T-helper 2 cell (primary cell): ENCODE measurements at places on chromosomes 2 and 18.
A peak's percentile ranks its signal among the peaks of the same experiment; 100 is the strongest.

DNA sequence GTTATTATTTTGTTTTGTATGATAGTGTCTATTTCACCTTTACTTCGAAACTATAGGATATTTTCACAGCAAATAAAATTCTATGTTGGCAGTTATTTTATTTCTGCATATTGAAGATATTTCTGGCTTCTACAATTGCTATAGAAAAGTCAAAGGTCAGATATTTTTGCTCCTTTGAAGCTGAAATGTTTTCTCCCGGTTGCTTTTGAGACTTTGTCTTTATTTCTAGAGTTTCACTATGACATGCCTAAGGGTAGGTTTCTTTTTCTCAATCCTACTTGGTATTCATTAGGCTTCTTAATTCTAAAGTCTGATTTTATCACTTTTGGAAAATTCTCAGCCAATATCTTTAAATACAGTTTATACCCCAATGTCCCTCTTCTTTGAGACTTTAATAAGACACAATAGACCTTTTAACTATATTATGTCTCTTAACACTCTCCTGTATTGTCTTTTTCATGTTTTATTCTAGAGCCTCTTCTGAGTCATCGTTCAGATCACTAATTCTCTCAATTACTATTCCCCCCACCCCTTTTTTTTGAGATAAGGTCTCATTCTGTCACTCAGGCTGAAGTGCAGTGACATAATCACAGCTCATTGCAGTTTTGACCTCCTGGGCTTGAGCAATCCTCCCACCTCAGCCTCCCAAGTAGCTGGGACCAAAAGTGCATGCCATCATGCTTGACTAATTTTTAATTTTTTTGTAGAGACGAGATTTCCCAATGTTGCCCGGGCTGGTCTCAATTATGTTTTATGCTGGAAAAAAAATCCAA is 50.5 kb downstream of the USP37 start:
- DNase-seq: no peak

- DNase-seq: no peak
These were observed 58.2 kb upstream of the ZEB2 start for GRCh38 chr2:144578099-144578498.

DNA sequence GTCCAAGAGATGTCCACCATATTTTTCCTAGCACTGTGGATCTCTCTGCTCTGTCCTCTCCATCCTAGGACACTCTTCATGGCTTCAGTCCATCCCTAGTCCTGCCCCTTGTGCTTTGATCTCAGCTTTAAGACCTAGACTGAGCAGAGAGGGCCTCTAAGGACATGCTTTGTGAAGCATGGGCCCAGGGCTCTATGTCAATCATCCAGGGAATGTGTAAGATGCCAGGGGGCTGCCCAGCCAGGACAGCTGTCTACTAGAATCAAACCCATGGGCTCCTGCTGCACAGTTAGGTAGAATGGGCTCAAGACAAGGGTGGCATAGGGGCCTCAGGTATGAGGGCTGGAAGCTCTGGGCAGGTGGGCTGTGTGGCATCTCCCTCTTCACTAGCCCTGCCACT is 24.9 kb downstream of the TET3 start:
- no peak for DNase-seq

GRCh38 chr2:218981390-218981880 is 3.5 kb downstream of the FEV start:
- no peak for DNase-seq

- no peak for DNase-seq
These were observed 29.7 kb downstream of the INPP5D start for GRCh38 chr2:233089851-233090250.

- DNase-seq: no peak
These were observed 570.1 kb upstream of the SYT4 start for GRCh38 chr18:43847164-43848091.

DNA sequence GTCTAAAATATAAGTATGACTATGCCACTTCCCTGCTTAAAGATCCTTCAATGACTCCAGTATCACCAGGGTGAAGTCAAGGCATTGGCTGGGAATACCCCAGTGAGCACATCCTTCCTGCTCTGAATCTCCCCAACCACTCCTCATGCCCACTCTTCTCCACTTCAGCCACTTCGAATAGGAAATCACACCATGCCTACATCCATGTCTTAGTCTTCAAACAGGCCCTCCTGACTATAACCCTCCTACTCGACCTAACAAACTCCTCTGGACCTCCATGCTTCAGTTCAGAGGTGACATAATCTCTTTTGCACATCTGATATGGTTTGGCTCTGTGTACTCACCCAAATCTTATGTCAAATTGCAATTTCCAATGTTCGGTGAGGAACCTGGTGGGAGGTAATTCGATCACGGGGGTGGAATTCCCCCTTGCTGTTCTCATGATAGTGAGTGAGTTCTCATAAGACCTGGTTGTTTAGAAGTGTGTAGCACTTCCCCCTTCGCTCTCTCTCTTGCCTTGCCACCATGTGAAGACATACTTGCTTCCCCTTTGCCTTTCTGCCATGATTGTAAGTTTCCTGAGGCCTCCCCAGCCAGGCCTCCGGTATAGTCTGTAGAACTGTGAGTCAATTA is 87.8 kb upstream of the TFCP2L1 start:
- DNase-seq: no peak

GRCh38 chr18:2424420-2424819 is 146.9 kb downstream of the METTL4 start:
- DNase-seq: no peak

DNA sequence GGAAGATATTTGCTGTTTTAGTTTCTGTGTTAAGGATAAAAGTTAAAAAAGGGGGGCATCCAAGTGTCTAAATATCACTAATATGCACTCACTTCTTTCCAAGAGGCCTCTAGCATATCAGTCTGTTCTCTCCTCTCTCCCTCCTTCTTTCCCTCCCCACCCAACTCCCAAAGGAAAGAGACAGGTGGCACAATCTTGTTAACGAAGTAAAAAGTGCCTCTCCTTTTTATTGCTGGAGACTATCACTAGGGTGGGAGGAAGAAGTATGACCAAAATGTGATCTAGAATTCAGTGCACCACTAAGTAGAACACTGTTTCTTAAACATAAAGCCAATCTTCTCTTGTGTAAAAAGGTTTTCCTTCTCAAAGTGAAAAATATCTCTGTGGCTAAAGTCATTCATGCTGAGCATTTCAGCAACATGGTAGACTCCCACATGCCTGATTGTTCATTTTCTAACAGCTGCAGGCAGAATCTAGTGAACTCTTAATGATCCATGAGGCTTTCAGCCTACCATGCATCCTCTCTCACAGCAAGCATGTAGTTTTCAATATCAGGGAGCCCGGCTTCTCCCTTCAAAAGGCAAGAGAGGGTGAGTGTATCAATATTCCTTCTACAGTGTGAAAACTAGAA is 39.5 kb downstream of the RNU4ATAC start:
- no peak for DNase-seq

DNA sequence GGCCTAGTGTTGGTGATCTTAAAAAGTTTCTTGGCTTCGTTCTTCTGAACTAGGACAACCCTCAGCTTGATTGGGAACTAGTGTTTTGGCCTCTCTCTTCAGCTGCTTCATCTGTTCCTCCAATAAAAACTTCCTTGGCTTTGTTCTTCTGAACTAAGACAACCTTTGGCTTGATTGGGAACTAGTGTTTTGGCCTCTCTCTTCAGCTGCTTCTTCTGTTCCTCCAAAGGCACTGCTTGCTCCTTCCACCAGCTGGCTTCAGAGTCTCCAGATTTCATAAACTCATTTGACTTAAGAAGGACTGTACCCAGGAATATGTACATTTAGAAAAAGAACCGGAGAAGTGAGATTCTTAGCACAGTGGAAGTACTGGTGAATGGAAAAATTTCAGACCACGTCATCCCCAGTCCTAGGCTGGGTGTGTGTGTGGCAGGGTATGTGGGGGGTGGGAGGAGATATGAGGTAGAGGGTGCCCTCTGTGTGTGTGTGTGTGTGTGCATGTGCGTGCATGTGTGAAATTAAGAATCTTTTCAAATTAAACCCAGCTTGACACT is 20.4 kb downstream of the IL1R2 start:
- no peak for DNase-seq

GRCh38 chr2:27796791-27797765 is 25.6 kb downstream of the MRPL33 start:
- DNase-seq: no peak

GRCh38 chr2:39216346-39217191 is 27.2 kb downstream of the CDKL4 start:
- peak; percentile 25 for DNase-seq

DNA sequence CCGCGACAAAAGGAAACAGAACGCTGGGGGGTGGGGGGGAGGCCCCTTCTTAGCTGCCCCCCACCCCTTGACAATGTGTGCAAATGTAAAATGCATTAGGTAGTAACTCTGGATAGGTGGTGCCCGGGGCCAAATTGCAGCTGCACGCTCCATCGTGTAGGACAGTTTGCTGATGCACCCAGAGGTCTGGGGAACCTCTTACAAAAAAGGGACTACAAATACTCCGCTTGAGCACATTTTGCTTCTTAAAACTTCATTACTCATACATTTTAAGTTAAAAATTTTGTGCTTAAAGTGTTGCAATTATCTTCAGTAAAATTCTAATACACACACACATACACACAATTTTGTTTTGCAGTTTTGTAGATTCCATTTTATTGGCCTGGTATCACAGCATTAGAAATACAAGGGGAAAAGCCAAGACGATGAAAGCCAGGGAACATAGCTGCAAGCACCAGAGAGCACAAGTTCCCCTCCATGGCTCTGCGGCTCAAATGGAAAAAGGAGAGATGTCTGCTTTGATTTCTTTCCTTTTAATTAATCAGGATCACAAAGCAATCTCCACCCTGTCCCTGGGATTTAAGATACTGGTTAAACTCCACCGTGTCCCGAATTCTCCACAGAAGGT is 582.1 kb downstream of the ZEB2 start:
- no peak for DNase-seq

DNA sequence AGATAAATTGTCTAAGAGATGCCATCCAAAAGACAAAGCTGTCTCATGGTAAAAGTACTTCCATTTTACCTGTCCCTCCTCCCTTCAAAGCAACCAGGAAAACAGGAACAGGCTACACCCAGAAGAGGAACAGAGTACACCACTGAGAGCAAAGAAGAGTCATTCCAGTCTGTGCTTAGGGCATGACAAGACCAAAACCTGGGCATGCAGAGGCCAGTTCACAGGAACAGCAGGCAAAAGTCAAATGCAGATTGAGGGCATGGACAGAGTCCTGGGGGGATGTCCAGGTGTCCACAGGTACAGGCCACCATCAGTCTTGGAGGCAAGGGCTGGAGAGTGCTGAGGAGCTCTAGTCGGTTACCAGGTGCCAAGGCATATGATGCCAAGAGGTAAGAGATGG is 23.7 kb downstream of the PLEK start:
- no peak for DNase-seq

DNA sequence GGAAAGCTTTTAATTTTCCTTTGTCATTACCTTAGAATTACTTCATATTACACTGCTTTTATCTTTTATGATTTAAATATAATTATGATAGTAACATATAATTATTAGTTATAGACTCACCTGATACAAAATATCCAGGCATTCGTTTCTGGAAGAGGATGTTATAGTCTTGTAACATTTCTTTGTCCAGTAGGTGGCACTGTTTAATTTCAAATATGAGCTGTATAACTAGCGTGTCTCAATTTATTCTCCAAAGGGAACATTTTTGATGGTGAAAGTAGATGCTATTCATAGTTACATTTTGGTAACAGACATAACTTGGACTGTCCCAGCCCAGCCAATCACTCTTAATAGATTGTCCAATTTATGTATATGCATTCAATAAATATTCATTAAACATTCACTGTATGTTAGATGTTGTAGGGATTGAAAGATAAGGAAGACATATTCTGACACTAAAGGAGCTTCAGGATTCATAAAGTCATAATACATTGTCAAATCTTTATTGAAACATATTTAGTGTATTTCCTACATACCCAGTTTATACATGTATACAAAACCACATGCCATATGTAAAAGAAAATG is 19.2 kb downstream of the DAW1 start:
- DNase-seq: no peak

GRCh38 chr2:50611351-50611871 is 420.5 kb downstream of the NRXN1 start:
- DNase-seq: no peak

DNA sequence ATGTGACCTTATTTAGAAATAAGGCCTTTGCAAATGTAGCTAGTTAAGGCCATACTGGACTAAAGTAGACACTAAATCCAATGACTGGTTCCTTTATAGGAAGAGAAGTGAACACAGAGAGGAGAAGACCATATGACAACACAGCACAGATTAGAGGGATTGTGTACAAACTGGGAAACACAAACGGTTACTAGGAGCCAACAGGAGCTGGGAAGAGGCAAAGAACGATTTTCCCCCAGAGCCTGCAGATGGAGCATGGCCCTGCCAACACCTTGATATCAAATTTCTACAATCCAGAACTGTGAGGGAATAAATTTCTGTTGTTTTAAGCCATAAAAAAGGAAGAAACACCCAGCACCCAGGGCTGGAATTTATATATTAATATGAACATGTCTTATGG is 38.7 kb upstream of the COL5A2 start:
- no peak for DNase-seq

DNA sequence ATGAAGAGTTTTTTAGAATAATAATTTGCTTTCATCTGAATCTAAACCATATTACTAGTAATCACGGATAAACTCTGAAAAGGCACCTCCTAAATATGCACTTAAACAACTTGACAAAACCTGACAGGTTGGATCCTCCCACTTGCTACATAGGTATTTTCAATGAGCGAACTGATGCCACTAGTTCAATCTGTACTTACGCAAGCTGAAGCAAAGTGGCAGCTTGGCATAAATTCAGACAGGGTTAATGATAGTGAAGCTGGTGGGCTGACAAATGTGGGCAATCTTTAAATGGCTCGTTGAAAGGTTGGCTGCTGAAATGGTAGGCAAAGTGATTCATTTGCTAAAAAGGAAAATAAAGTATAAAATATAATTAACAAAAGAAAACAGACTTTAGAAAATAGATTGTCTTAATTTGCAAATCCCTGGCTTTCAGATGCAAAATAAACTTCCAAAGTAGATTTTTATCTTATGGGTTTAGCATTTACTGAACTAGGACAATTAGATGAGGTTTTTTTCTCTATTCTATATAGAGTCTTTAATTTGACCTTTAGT is 1713.5 kb upstream of the SLC39A10 start:
- no peak for DNase-seq

DNA sequence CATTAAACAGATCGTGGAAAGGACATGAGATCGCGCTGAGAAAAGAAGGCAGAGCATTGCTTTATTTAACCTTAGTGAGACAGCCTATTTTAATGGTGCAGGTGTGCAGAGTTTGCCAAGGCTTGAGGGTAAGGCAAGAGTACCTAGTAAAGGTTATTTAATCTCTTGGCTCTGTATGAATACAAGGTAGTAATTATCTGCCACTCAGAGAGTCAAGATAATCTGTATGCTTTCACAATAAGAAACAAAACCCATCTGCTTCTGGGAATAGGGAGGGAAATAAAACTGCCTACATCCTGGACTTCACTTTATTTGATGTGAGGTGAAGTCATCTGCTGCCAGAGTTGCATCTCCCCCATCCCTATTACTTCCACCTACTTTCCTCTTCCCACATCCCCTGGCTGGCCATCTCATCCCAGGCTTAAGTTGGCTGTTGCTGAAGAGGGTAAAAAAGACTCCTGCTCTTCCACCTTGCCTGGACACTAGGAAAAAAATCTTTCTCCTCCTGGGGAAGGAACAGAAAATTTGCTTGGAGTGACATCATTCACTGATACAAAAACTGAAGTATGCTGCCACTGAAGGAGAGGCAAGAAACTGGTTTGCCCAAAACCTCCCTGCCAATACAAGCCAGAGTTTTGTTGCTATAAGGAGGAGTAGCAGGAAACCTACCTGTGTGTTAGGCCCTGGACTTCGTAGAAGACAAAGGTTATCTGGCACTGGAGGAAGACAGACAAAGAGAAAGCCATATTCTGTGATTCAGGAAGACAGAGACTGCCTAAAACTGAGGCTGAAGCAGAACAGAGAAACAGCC is 35.8 kb upstream of the ARHGAP25 start:
- no peak for DNase-seq

GRCh38 chr2:120488531-120488930 is 142.6 kb downstream of the INHBB start:
- no peak for DNase-seq
